Putamen (tissue), 1 donor: ENCODE measurements at places on chromosomes 1 and 21.
A peak's percentile ranks its signal among the peaks of the same experiment; 100 is the strongest.

- DNase-seq, result peak; percentile 46
Observed at GRCh38 chr1:15386164-15386749, 23.4 kb upstream of the EFHD2 start.

- no peak for DNase-seq
Observed at GRCh38 chr1:162010175-162010506, 13.5 kb downstream of the OLFML2B start.

DNA sequence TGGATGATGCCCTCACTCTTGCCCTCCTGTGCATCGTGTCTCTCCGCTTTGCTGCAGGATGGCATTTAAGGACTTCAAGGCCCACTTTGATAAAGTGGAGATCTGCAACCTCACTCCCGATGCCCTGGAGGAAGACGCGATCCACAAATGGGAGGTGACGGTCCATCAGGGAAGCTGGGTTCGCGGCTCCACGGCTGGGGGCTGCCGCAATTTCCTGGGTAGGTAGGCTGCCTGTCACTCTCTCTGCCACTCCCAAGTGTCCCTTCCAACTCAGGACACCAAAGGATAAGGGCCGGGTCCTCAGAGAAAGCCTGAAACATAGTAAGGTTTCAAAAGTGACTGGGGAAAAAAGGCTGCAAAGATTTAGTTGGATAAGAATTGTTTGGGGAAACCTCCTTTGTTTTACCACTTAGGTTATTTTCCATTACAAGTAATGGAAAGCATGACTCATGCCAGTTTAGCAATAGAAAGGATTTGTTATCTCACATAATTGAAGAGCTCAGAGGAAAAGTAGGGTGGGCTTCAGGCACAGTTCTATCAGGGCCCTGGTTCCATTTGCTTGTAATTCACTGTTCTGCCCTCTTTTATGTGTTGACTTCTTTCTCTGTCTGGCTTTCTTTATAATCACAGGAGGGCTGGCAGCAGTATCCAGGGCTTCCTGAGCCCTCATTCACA, 31.9 kb downstream of the CAPN9 start:
- DNase-seq, result no peak

- DNase-seq, result peak; percentile 96
Observed at GRCh38 chr1:205812878-205813754, at the start of gene SLC41A1. Gene SLC41A1 (minus strand): TSS chr1:205813198. CDS start chr1:205810441, 2,757 bp downstream.

DNA sequence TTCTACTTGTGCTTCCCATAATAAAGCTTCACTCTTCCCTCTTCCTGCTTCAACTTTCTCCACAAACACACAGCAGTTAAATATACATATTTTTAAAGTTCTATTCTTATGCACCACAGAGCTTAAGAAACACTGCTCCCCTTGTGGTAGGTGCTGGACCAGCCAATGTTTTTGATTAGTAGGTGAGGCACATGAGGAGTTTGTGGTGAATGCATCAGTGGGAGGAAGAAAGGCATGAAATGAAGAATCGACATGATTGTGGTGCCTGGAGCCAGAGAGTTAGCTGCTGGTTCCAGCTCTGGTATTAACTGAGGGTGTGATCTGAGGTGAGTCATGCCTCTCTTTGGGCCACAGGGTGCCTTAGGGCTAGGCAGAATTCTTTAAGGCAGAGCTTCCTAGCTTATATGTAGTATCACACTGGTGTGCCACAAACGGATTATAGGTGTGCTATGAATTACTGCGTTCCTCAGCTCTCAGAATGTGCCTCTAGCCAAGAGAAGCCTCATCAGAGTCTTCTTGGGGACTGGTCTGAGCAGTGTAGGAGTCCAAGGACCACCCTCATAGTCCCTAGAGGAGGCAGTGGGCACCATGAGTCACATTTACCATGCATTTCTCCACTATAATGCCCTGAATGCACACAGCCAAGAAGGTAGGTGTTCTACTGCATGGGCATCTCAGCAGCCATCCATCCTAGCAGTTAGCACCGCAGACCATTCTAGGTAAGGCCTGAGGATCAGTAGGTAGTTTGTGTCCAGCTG, 97.4 kb upstream of the SGIP1 start:
- DNase-seq, result no peak

- no peak for DNase-seq
Observed at GRCh38 chr1:166129006-166129405, 37.8 kb downstream of the FAM78B start.

GRCh38 chr1:151060657-151061421, 642 bp downstream of the MLLT11 start:
- DNase-seq, result no peak

DNA sequence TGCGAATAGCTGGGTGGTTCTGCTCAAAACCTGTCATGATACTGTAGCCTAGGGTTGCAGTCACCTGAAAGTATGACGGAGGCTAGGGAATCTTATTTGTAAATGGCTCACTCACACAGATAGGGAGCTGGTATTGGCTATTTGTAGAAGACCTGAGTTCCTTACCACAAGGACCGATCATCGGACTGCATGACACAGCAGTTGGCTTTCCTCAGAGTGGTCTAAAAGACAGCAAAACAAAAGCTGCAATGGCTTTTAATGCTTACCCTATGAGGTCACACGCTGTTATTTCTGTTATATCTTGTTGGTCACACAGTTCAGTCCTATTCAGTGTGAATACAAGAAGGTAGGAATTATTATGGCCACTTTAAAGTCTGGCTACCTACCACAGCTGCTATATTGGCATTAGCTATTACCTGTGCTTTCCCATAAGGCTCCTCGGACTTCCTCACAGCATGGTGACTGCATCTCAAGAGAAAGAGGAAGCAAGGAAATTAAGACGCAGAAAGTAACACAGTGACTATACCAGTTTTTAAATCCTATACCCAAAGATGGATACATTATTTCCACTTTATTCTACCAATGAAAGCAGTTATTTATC, 68.4 kb upstream of the LRRC7 start:
- DNase-seq, result no peak

DNA sequence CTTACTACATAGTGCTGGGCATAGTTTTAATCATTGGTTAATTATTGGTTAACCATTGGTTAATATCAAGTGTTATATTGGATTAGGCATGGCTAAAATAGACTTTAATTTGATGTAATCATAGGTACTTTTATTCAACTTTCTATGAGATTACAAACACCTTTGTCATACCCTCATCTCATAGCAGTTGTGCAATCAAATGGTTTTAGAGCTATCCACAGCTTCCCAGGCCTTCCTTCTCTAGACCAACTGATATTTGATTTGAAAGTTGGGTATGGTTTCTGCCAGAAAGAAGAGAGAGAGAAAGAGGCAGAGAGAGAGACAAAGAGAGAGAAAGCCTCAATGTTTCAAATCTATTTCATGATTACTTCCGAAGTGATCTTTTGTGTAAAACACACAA, 9.6 kb upstream of the RGS1 start:
- no peak for DNase-seq

DNA sequence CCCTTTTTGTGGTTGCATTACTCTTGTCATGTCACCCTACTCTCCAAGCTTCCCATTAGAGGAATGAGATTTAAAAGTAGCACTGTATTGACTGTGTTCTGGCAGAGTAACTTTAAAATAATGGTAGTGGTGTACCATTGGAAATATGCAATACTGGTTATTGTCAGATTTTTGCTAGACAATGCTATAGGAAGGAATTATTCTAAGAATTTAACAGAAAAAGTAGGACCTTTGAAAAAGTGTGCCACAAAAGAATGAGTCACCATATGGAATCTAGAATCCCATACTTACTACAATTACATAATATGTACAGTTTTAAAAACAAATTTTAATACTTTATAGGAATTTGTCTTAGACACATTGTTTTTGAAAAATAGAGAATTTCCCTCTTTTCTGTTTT, 13.8 kb downstream of the MIER1 start:
- DNase-seq, result no peak

DNA sequence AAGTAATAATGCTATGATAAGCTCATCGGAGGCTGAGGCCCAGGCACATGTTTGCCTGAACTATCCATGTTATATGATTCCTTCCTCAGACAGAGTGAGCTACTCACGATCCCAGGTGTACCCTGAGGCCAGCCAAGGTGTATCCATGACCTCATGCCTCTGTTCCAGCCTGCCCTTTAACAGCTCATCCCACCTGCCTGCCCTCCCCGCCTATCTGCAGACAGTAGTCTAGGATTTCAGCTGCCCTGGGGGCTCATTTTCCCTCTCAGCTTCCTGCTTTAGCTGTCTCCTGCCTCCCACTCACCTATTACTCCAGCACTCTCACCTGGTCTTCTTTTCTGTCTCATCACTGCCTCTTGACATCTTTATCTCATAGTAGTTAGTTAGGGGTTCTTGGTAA, 1.9 kb upstream of the IL24 start:
- DNase-seq, result no peak

- peak; percentile 22 for DNase-seq
Observed at GRCh38 chr1:167057241-167057688, 32.9 kb downstream of the GPA33 start.

DNA sequence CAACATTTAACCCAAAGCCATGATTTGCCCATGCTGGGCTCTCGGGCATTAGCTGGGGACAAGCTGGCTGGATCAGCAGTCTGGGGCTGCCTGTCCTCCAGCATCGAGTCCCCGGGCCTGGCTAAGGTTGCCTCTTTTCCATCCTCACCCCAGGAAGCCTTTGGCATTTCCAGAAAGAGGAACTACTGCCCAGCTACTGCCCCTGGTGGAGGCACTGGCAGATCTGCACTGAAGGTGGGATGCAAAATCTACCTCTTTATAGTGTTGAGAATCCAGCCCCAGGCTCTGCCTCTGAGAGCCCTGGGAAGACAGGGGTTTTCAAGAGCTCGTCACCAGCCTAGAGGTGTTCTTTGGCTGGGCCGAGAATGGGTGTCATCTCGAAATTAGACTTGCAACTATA, 635.9 kb downstream of the MATN1 start:
- no peak for DNase-seq

DNA sequence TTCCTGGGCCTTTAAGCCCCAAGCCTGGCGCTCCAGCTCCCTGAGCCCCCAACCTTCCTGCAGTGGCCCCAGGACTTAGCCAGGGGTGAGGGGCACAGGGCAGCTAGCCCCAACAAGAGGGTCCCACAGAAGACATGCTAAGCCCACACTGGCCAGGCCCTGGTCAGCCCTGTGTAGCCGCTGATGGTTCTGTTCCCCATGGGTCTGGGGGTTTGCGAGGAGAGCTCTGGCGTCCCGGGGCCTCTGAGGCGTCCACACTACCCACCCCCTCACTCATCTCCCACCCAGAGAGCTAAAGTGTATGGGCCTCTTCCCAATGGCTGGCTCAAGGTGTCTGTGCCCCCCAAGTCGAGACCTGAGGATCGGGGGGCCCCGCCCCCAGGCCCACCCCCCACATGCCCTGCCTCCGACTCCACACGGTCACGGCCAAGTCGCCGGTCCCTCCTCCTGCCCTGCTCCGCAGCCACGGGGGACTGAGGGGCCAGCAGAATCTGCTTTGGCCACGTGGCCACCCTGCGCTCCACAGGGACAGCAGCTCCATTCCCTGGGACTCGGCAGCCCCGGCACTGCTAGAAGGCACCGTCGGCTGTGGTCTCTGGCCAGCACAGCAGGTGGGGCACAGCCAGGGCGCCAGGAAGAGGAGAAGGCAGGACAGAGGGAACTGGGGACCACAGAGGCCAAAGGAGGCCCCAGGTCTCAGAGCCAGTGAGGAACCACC, 7.8 kb downstream of the TNFRSF18 start:
- DNase-seq, result no peak

DNA sequence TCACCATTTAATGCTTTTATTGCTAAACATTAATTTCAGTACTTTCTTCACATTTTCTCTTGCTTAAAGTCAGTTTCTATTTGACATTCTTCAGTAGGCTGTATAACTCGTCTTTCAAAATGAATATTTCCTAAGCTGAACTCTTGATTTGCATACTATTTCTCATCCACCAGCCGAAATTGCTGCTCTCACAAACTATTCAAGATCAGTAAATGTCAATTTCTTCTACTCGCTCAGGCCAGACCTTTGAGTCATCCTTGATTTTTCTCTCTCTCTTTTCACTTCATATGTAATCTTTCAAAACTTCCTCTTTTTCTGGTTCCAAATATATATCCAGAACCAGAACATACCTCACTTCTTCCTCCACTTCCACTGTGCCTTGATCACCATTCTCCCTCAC, 990.0 kb downstream of the KCNT2 start:
- DNase-seq, result no peak

- no peak for DNase-seq
Observed at GRCh38 chr1:160807247-160807646, 11.3 kb downstream of the LY9 start.

GRCh38 chr21:33659568-33659949, 17.3 kb downstream of the ITSN1 start:
- DNase-seq, result no peak

DNA sequence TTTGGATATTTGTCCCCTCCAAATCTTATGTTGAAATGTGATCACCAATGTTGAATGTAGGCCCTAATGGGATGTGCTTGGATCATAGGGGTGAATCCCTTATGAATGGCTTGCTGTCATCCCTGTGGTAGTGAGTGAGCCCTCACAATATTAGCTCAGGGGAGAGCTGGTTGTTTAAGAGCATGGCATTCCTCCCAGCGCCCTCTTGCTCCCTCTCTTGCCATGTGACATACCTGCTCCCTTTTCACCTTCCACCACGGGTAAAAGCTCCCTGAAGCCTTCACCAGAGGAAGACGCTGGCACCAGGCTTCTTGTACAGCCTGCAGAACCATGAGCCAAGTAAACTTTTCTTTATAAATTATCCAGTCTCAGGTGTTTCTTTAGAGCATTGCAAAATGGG, 305.6 kb downstream of the KCTD3 start:
- no peak for DNase-seq

GRCh38 chr1:119481951-119482350, 25.1 kb upstream of the HSD3B1 start:
- no peak for DNase-seq

GRCh38 chr1:23555270-23555985, 3.9 kb downstream of the ID3 start:
- DNase-seq, result no peak

GRCh38 chr1:207670192-207670591, 25.3 kb downstream of the CR1L start:
- DNase-seq, result no peak

DNA sequence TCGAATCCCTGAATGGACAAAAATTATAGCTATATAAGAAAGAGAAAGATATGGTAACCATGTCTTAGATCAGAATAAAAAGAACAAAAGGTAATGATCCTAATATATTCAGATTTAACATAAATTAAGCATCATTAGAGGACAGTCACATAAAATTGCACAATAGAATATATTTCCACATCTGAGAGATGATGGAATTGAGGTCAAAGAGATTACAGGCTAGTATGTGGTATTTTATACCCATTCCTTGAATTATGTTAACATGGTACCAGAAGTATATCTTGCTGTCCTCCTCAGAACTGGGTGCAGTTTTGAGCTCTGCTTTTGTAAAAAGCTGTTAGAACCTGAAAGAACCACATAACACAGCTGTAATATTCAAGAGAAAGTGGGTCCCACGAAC, 245.6 kb upstream of the HOOK1 start:
- no peak for DNase-seq
